ENCODE measurements at places on chromosomes 1 and 21. TPM values are rescaled to one million over a fixed set of nuclear protein-coding genes. Genes with fewer than 3 reads are reported as not detected.

The CYP4Z1 gene
- total RNA-seq = not detected

The KCNH1 gene
- not detected for total RNA-seq

The CNIH4 gene
- 91.3 TPM for total RNA-seq

The CNR2 gene
- not detected for total RNA-seq

The NTMT2 gene
- not detected for total RNA-seq

The ATP1A4 gene
- total RNA-seq = not detected
